Occipital lobe (tissue), 3 donors: ENCODE measurements at places on chromosomes 2 and 18. TPM values are rescaled to one million over a fixed set of nuclear protein-coding genes. Genes with fewer than 3 reads are reported as not detected.

- no peak for DNase-seq
Observed at GRCh38 chr2:61125123-61125710, 36.8 kb upstream of the C2orf74 start.

DNA sequence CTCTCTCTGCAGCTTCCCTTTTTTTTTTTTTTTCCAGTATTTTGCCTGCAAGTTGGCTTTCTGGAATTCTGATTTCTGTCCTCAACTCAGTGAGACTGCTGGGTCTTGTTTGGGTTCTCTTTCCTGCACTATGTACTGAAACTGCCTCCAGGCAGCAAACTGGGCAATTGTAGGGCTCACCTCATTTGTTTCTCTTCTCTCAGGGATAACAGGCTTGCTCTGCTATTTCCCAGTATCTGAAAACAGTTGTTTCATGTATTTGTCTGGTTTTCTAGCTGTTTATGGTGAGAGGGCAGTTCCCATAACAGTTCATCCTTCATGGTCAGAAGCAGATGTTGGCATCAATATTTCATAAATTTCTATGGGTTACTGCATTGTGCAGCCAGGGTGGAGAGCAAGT, 206.0 kb downstream of the CYRIA start:
- no peak for DNase-seq

DNA sequence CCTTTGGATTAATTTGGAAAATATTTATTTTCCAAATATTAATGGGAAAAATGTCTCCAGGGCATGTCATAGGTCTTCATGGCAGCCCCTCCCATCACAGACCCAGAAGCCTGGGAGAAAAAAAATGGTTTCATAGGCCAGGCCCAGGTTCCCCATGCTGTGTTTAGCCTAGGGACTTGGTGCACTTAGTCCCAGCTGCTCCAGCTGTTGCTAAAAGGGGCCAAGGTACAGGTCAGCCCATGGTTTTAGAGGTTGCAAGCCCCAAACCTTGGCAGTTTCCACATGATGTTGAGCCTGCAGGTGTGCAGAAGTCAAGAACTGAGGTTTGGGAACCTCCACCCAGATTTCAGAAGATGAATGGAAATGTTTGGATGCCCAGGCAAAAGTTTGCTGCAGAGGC, 309.6 kb downstream of the SOCS6 start:
- DNase-seq: no peak

Gene DSC3
- total RNA-seq: 0.78 TPM

GRCh38 chr18:58761241-58761969, 90.1 kb downstream of the MALT1 start:
- no peak for DNase-seq

DNA sequence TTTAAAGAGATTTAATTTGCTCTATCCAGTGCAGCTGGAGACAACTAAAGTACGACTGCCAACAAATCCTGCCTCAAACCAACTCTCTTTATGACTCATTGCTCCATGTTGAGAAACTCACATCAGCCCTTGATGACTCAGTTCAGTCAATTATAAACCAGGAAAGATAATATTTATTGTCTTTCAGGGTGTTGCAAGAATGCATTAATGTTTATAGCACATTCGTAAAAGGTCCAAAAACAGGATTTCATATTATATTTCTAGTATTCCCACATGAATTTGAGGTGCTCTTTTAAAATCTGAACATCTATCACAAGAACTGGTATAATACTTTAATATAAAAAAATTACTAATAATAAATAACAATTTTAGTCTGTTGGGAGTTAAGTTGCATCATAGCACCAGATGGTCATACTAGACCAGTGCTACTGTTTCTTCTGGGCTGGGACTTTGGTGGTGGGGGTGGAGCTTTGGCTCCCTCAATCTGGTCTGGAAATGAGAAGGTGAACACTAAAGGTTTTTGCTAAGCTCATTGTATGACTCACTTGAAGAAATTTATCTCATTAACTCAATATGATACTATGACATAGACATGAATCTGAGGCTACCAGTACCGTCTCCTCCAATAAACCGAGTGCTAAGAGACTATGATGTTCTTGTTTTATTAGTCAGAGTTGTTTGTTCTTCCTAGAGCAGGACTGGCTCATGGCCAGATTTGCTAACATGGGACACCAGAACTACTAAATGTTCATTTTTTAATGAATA, 26.6 kb upstream of the MAP3K20 start:
- DNase-seq: no peak

DNA sequence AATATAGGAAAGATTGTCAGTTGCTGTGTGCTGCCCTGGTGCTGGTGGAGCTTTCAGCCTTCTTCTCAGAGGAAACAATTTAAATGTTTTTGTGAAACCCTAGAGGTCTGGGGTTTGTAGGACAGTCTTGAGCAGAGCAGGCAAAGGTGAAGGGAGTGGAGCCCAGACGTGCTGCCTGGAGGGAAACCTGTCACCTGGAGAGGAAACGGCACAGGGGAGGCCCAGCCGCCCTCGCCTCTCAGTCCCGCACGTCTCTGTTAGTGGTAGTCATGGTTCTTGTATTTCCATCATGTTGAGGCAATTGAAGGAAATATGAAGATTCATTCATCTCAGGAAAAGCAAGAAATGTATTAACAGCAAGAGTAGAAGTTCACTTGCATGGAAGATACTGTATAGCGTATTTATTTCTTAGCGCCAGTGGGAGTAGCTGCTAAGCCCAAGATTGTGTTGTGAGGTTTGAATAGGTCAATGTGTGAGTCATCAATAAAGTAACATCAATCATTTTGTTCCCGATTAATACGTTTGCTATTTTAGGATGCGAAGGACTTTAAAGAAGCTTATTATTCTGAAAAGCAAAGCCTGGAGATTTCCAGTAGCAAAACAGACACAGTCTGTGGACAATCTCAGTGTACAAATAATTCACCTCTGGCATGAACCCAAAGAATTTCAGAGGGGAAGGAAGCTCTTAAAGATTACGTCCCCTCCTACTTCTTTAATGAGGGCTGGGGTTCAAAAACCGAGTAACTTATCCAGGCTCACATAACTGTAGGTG, 70.4 kb downstream of the LRRFIP1 start:
- no peak for DNase-seq
